Activated CD4-positive, alpha-beta T cell treated with anti-CD3 and anti-CD28 coated beads, Interleukin-2, amount 10 ng/mL, durations not matched to agents 24 days and 14 days (primary cell): ENCODE measurements at places on chromosomes 6 and 20. TPM values are rescaled to one million over a fixed set of nuclear protein-coding genes. Genes with fewer than 3 reads are reported as not detected.
A peak's percentile ranks its signal among the peaks of the same experiment; 100 is the strongest.

- peak overlapping the region; percentile 86 for H3K4me3 ChIP-seq
- peak overlapping the region; percentile 56 for H3K27ac ChIP-seq
- H3K27me3 ChIP-seq, result peaks cover 9% of the 10 kb centered on the region
- H3K4me1 ChIP-seq, result peaks cover 16% of the 10 kb centered on the region
- no peaks in the 10 kb centered on the region for H3K36me3 ChIP-seq
These were observed 46.0 kb upstream of the UST start for GRCh38 chr6:148700741-148701311.

GRCh38 chr20:63494420-63495166 lies 4.3 kb downstream of the EEF1A2 start:
- no peak overlapping the region for H3K4me3 ChIP-seq
- no peaks in the 10 kb centered on the region for H3K36me3 ChIP-seq
- no peak overlapping the region for H3K27ac ChIP-seq
- peaks cover 19% of the 10 kb centered on the region for H3K27me3 ChIP-seq
- DNase-seq, result no peak

DNA sequence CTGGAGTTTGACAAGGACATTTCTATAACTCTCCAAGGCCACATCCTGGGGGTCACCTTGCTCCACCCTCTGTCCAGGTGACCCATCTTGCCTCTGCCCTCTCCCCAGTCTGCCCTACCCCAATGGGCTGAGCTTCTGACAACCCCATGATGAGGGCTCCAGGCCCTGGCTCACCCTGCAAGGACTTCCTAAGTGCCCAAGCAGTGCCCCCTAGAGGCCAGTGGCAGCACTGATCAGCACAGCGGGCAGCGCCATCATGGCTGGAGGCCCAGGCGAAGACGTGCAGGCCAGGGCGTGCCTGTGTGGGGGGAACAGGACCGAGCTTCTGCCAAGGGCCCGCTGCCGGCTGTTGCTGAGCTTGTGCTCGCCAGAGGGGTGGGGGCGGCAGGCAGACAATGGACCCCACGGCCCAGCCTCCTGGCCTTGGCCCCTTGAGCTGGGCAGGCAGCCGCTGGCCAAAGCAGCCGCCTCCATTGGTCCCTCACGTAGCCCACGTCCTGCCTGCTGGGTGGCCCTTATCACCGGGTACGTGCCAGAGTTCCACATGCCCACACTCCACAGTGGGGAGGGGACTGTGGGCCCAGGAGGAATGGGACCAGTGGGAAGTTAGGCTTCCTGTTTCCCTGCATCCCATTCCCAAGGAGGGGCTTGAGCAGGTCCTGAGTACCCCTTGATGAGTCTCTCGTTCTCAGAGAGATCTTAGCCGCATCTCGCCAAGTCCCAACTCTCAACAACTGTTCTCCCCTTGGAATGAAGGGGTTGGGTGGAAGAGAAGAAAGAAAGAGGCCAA lies 64.3 kb downstream of the MRPL14 start:
- DNase-seq, result peak; percentile 81
- H3K36me3 ChIP-seq, result no peaks in the 10 kb centered on the region
- peaks cover 22% of the 10 kb centered on the region for H3K4me1 ChIP-seq
- no peaks in the 10 kb centered on the region for H3K27me3 ChIP-seq

- peak within 1 kb of the TSS; percentile 98 for H3K4me3 ChIP-seq
- H3K36me3 ChIP-seq, result peaks cover 31% of the 10 kb centered on the region
- peak within 1 kb of the TSS; percentile 86 for H3K27ac ChIP-seq
- peak; percentile 98 for DNase-seq
- no peaks in the 10 kb centered on the region for H3K27me3 ChIP-seq
- peaks cover 26% of the 10 kb centered on the region for H3K4me1 ChIP-seq
These were observed at the start of gene GTF2H4 for GRCh38 chr6:30907758-30908591. TSS of gene GTF2H4 (plus strand) at chr6:30908207.

GRCh38 chr6:107186047-107186446 lies 70.7 kb upstream of the BEND3 start:
- H3K27me3 ChIP-seq, result no peaks in the 10 kb centered on the region
- H3K4me3 ChIP-seq, result no peak overlapping the region
- H3K36me3 ChIP-seq, result peaks cover 1% of the 10 kb centered on the region
- H3K27ac ChIP-seq, result no peak overlapping the region

Gene SMLR1
- total RNA-seq, result not detected in 2 replicates

Gene STK4
- total RNA-seq, result 141 and 143 TPM in 2 replicates
